CD4-positive, alpha-beta T cell treated with Interleukin-10 for 1 hour (primary cell): ENCODE measurements at places on chromosomes 6 and 20.

DNA sequence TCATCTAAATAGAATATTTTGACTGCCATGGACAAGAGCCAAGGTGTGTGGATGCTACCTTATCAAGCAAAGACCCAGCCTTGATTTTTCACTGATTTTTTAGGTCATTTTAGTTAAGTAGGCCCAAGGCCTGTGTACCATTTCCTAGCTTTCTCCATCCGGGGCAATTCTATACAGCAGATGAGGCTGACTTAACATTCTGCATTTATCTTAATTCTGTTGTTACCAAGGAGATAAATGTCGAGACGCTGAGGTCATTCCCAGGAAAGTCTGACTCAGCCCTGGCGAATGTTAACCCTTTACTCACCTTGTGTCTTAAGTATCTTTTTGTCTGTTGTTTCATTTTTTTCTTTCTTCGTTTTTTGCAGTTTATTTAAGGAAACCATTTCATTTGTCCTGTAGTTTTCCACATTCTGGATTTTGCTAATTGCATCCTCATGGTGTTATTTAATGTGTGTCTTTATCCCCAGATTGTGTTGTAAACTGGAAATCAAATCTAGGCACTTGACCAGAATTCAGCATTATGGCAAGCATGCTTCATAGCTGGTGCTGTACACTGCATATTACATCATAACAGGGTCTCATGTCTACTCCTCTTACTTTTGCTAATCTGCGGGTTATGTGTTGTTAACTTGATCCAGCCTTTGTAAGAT, 277.0 kb downstream of the CDKAL1 start:
- DNase-seq: no peak

DNA sequence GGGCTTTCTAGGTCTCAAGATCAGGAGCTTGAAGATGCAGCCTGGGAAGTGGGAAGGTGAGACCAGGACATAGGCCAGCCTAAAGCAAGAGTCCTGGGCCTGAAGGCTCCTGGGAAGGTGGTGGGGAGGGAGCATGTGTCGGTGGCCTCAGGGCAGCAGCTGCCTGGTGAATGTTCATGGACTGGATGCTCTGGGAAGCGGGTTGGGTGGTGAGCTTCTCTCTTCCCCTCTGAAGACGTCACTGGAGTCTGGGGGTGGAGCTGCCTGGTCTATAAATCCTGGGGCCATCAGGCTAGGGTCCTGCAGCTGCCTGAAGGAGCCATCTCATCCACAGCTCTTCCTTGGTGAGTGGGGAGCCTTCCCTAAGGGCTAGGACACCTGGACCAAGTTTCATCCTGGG, at the start of gene GNRH2:
TSS of gene GNRH2 (plus strand) at position 301 of the 400 bp plus-strand sequence. CDS start 793 bp downstream, outside the sequence.
- DNase-seq: no peak

GRCh38 chr20:31472395-31473330, 2.3 kb downstream of the DEFB124 start:
- DNase-seq: no peak

DNA sequence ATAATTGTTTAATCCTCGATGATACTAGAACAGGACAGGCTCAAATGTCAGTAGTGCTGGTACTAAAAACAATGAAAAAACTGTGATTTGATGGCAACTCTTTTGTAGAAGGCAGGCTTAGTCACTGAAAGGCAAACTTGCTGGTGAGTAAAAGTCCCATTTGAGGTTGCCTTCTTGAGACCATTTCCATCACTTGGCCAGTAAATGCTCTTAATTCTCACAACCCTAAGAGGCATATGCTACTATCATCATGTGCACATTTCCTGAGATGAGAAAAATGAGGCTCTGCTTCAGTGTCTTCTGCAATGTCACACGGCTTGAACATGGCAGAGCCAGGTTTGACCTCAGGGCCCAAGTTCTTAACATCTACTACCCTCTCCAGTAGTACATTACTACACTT, 9.9 kb downstream of the AKIRIN2 start:
- no peak for DNase-seq

DNA sequence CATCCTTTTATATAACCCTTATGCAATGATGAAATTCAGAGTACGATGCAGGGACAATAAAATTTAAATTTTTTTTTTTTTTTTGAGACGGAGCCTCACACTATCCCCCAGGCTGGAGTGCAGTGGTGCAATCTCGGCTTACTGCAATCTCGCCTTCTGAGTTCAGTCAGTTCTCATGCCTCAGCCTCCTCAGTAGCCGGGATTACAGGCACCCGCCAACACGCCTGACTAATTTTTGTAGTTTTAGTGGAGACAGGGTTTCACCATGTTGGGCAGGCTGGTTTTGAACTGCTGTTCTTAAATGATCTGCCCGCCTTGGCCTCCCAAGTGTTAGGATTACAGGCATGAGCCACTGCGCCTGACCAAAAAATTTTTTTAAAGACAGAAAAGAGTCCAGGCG, 15.2 kb downstream of the MTO1 start:
- DNase-seq: no peak

- DNase-seq: no peak
These were observed 1136.0 kb downstream of the HACE1 start for GRCh38 chr6:103723438-103724322.

DNA sequence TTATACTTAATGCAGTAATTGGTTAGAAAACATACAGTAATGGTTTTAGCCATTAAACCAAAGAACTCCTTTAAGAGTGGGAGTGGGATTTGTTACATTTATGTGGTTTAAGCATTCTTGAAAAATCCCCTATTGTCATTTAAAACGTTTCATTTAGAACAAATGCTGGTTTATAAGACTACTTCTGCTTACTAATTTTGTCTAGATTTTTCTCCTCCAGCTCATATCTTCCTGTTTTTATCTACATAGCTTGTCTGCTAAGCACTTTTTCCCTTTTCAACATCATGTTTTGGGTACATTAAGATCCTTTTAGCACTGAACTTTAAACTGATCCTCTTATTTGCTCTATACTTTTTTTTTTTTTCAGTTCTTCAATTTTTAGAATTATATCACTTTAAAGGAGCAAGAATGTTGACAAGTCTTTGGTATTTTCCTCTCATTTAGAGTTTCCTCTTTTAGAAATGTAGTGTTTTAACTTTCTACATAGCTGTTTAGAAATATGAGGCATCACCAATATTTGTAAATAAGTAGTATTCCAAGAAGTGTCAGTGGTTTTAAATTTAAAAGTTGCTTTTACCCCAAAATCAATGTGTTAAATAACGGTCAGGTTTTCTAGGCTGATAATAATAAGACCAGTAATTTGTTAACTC, 80.9 kb downstream of the SESN1 start:
- no peak for DNase-seq

DNA sequence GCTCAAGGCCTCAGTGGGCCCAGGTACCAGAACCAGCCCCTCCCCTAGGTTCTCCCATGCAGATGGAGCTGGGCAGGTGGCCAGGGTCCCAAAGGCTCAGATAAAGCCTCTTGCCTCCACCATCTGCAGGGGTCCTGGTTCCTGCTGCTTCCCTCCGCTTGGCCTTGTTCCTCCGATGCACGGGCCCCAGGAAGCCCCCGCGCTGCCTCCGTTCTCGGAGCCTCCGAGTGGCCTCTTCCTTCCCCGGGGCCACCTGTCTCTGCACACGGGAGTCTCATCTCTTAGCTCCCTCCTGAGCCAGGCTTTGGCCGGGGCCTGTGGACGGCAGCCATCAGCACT, 1.9 kb upstream of the PTK6 start:
- DNase-seq: no peak

- peak; percentile 39 for DNase-seq
These were observed 550.5 kb upstream of the MARCKS start for GRCh38 chr6:113306552-113307145.

GRCh38 chr20:23441850-23442313, 2.4 kb downstream of the CSTL1 start:
- DNase-seq: peak; percentile 72

- DNase-seq: peak; percentile 39
These were observed 435 bp downstream of the DLK2 start for GRCh38 chr6:43454696-43455530.

DNA sequence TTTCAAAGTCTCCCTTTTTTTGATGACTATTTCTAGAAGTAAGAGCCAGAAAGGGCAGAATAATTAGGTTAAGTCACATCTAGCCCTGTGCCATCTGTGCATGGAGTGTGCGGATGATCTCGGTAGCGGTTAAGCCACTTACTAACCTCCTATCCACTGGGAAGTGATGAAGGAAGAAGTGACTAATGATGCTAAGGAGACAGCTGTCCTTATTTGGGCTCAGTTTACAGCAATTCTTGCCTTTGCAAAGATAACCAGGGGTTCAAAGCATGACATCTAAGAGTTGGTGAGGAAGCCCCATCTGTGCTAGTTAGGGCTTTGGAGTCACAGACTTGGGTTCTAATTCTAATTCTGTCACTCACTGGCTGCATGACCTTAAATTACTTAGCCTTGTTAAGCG, 62.4 kb upstream of the RREB1 start:
- no peak for DNase-seq

DNA sequence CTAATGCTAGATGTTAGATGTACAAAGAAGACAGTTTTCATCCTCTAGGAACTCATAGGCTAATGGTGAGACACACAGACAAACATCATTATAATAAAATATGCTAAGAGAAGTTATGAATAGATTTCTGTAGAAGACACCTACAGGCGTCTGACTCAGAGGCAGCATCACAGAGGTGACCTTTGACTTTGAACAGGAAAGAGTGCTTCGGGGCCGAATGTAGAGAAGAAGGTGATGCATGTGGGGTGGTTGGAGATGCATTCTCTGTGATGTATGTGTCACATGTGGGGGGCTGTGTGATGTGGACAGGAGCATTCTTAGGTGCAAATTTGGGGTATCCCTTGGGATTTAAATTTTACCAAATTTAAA, 6.8 kb downstream of the GUCA1A start:
- DNase-seq: no peak

DNA sequence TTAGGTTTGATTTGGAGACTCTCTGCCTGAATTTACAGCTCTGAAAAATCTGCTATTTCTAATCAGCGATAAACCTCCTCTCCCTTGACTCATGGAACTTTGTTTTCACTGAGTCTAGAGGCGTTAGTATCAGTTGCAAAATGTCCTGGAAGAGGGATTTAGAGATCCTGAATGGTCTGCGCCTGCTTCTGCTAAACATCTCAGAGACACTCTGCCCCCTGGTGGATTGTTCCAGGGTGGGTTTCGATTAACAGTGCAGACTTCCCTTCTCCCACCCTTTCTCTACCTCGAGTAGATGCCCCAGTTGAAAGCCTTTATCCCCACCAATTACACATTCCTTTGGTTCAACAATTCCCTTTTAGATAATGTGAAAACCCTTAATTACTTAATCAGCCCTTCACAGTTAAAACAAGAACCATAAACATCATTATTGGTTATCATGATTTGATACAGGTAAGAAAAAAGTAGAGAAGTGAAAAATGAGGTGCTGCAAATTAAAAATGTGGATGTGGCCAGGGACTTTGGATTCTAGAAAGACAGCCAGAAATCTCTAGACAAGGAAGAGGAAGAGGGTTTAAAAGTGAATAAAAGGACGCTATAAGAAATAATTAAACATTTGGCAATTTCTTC, 5.5 kb downstream of the HTR1B start:
- DNase-seq: peak; percentile 30

- no peak for DNase-seq
These were observed 182.6 kb upstream of the MOCS1 start for GRCh38 chr6:40116832-40117231.

DNA sequence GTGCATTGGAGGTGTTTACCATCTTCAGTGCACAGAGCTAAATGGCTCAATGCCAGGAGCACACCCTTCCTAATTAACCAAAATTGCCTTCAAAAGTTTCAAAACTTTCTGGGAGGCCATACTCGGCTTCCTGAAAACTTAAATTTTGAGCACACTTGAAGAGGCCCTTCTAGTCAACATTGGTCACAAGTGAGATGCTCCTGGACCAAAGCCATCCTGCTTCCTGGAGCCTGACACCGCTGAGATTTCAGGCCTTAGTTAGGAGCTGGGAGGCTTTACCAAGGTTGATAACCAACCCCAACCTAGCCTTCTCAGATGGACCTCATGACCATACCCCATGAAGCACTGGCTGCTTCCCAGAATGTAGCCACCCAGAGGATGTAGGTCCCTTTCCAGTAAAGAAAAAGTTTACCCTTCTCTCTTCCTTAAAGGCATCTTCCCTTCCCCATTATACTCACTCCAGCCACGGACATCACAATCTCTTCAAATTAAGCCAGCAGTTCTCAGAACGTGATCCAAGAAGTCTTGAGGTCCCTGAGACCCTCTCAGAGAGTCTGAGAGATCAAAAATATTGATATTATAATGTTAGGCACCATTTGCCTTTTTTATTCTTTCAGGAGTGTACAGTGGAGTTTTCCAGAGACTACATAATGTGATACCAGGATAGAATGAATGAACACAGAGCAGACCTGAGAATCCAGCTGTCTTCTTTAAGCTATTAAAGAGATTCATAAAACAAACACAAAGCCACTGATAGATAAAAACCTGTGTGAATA, 32.8 kb upstream of the SPTLC3 start:
- no peak for DNase-seq

- no peak for DNase-seq
These were observed 11.0 kb downstream of the PANK2 start for GRCh38 chr20:3900187-3900604.

- DNase-seq: no peak
These were observed 121.3 kb downstream of the SOBP start for GRCh38 chr6:107611094-107611810.

DNA sequence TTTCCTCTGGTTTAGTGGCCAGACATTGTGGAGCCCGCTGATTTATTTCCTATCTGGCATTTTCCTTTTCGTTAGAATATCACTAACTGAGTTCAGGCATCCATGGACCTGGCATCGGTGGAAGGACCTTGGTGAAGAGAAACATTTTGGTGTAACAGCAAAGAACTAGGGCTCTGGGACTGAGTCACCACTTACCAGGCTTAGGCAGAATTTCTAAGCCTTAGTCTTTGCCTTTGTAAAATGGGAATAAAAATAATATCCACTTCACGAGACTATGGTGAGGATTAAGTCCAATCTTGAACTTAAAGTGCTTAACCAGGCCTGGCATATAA, 42.0 kb upstream of the ENPP1 start:
- no peak for DNase-seq

GRCh38 chr20:7248281-7249201, 481.1 kb downstream of the BMP2 start:
- DNase-seq: no peak

GRCh38 chr6:158560836-158561320, 987 bp downstream of the TMEM181 start:
- DNase-seq: peak; percentile 9

DNA sequence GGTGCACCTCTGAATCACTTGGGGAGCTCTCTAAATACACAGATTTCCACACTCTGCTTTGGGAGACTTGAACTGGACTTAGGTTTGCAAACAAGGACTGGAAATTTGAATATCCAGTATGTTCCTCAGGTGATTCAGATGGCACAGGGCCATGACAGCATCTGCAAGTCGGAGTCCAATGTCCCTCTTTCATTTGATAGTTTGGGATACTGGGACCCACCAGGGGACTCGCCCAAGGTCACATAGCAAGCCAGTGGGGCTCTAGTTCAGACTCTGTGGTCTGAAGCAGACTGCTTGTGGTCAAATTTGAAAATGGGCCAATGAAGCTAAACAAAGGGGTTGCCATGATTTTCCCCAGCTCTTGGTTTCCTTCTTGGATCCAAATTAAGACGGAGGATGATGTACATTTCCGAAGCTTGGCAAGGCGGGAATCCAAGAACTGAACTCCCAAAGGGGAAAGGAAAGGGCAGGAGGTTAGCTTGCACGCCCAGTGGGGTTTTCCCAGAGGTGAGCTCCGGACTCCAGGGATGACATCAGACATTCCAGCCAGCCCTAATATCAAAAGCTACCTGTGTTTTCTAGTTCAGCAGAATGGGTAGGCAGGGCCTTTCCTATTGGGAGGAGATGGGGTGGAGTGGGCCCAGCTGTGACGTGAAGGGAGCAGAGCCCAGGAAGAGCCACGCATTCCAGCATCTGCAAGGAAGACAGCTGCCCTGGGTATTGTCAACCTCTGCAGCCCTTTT, 3.4 kb upstream of the SYS1 start:
- no peak for DNase-seq
